ENCODE measurements at places on chromosomes 1 and 21.

DNA sequence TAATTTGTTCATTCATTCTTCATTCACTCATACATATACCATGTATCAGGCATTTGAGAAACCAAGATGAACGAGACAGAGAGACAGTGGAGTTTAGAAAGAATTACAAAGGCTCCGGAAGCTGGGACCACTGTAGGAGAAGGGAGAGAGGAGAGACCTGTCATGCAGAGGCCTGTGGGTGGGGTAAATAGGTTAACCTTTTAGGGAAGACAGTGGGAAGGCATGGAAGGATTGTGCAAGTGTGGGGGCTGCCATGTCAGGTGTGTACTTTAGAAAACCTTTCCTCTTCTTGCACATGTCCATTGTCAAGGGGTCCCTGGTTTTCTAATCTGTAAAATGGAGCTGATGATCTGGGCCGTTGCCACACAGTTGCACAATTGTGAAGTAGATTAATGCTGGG lies 44.2 kb upstream of the POU3F1 start:
- DNase-seq, result no peak

DNA sequence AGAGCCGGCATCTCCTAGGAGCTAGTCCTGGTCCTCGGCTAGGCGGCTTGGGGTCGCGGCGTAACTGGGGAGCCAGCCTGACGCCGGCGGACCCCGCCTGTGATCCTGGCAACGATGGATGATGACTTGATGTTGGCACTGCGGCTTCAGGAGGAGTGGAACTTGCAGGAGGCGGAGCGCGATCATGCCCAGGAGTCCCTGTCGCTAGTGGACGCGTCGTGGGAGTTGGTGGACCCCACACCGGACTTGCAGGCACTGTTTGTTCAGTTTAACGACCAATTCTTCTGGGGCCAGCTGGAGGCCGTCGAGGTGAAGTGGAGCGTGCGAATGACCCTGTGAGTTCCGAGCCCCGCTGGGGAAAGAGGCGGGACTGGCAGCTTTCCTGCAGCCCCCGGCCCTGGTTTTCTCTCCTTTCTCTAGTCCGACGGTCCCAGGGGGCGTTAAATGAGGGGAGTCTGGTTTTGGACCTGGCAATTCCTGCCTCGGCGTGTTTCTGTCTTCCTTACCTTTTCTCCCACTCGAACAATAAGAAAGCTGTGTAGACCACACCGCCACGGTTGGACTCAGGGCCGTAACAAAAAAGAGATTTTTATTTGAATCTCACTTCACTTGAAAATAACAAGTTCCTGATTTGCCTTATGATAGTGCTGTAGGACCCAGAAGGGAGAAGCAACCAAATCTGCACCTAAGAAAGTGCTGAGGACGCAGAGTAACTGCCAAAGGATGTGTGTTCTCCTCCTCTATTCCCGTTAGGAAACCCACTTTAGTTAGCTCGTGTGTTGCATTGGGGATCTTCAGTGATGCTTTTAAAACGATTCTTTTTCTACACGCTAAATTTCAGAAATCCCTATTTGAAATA lies at the start of gene SPRTN:
Gene SPRTN (plus strand): TSS at position 24 of the 859 bp plus-strand sequence. CDS start 91 bp downstream, at position 115.
- no peak for DNase-seq

DNA sequence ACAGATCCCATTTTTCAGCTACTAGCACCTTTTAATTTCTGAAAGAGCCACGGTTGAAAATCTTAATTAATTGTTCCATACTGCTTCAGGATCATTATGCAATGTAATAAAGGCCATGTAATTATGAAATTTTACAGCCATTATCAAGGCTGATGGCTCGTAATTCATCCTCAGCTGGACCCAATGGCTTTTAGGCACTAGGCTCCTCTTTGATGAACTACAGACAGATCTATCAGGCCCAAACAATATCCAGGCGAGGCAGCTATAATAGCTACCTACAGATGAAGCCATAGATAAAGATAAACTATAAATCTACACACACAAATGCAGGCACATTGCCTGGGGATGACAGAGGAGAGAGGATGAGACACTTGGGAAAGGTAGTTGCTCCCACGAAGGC lies 110.5 kb upstream of the USH2A start:
- no peak for DNase-seq

- no peak for DNase-seq
These were observed 57.4 kb downstream of the SLC66A1 start for GRCh38 chr1:19369396-19370090.
